ENCODE measurements at places on chromosomes 16 and 17. TPM values are rescaled to one million over a fixed set of nuclear protein-coding genes. Genes with fewer than 3 reads are reported as not detected.
A peak's percentile ranks its signal among the peaks of the same experiment; 100 is the strongest.

DNA sequence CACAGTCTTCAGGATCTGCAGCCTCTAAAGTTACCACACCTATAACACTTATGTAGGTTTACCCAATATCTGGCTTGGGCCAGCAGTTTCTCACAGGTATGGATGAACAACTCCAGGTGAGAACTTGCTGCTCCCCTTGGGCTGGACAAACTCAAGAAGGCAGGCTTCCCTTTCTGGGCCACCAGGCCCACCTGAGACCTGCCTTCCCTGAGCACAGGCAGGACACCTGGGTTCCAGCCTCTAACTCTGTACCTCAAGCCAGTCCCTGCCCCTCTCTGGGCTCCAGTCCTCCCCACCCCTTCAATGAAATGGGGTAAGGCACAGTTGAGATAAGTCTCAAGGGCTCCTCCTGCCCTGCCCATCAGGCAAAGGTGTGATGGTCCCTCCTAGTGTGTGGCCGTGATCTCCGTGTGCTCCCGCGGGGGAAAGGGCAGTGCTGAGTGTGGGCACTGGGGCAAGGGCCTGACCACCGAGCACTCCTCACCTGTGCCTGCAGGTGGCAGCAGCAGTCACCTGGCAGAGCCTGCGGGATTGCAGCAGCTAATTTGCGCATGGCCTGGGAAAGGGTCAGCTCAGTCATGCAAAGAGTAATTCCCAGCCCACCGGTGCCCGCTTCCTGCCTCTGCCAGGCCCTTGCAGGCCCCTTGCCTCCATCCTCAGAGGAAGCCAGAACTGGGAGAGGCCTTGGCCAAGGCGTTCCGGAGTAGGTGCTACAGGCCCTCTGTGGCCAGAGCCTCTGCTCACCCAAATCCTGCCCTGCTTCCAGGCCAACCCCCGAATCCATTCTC, 28.2 kb upstream of the ADGRG1 start:
- peak; percentile 51 for DNase-seq

HLF gene
- 5.3 TPM for total RNA-seq

- DNase-seq, result no peak
Measured at GRCh38 chr17:2366747-2367494, 29.6 kb downstream of the SGSM2 start.

WFDC1 gene
- total RNA-seq, result 0.52 TPM

GRCh38 chr17:8041249-8041928, 2.5 kb downstream of the ALOX15B start:
- peak; percentile 59 for DNase-seq

DNA sequence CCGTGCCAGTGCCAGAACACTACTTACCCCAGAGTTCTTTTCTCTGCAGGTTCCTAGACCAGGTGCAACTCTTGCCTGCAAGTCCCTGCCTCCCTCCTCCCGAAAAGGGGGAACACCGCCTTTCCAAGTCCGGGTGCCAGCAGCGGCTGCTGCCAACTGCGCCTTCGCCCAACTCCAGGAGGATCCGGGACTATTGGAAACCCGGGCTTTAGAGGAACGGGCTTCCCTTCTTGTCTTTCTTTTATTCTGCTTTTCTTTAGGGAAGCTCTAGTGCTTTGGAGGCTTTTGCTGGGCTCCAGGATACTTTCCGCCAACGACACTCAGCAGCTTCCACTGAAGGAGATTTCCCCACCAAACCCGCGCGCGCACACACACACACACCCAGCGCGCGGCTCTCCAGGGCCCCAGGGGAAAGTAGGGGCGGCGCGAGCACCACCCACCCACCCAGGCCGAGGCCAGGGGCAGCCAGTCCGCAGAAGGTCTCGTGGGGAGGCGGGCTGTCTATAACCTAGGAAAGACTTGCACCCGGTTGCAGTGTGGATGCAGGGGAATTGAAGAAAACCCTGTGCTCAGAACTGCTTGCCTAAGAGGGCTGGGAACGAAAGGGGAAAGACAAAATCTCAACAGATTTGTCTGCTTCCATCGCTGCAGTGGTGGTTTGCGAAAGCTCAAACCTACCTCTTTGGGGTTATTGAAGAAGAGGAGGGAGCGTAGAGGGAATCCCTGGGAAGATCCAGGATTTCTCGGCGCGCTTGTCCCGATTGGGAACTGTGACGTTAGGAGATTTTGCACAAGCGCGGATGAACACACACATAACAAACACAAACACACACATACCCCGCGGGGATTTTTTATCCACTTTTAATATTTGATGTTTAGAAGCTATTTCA, 977 bp upstream of the CA10 start:
- DNase-seq, result no peak

ADAP2 gene
- 1.2 TPM for total RNA-seq

DNA sequence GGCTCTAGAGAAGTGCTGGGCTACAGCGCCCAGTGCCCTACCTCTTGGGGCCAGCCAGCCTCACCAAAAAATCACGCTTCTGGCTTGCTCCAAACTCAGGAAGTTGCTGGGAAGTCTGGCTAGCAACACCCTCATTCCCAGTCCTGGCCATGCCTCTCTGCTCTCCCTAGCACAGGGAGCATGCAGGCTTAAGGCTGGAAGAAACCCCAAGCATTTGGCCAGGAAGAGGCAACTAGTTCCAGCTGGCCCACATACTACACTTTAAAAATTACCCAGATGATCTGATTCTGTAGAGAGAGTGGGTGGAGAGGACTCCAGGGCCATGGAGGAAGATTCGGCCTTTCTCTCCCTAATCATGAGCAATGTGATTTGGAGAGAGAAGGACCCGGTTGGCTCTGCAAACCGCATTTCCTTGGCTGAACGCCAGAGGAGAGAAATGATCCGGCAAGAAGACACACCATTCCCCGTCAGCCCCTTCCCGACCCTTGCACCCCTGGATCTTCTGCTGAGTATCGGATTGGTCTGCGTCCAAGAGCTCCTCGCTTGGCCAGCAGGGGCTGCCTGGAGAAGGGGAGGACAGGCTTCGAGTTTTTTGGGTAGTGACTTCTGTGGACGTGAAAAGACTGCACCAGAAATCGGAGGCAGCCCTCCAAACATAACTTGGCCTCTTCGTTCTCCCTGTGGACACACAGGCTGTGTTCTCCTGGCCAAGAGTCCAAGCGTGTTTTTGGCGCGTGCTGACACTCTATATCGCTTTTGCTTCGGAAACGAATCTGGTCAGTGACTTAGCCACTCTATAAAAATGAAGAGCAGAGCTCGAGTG, 406.3 kb downstream of the WWOX start:
- DNase-seq, result peak; percentile 7

KRT15 gene
- total RNA-seq, result 6.3 TPM

- peak; percentile 89 for DNase-seq
Measured at GRCh38 chr16:88782454-88783390, 2.3 kb downstream of the PIEZO1 start.

DNA sequence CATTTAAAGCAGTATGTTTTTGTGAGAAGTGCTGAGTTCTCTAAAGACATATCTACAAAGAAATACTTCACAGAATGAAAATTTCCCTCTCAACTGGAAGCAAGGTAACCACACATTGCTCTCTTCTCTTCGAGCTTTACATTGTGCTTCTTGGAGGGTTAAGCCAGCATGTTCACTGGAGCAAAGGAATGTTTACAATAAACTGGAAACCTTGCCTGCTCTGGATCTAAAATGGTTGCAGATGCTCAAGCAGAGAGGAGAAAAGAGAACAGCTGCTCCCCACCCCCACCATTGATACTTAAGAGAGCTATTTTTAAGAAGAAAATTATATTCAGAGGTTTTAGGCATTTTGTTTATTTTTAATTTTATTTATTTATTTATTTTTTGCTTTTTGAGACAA, 213.1 kb downstream of the CEP112 start:
- no peak for DNase-seq

DNA sequence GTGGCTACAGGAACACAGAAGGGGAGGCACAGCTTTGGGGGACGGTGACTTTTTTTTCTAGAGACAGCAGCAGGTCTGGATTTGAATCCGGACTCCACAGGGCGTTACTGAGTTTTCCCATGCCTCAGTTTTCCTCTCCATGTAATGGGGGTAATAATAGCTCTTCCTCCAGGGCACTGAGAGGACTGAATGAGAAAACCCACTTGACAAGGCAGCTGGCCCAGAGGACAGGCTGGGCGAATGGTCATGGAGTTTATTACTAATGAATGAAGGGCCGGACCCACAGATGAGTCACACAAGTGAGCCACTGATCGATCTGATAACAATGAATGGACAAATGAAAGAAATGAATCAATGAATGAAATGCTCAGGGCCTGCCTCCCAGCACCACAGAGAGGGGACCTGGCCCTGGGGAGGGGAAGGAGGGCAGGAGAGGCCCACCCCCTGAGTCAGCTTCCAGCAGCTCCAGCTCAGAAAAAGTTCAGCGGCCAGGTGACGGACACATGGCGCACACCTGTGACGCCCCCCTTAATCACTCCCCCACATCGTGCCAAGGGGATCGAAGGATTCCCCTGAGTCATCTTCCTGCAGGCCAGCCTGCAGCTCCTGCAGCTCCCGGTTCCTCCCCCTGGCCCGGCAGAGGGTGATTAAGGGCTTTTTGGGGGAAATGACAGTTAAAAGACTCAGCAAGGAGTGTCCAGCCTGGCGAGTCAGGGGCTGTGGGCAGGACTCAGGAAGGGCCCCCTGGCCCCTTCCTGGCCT, 54.3 kb downstream of the SOCS1 start:
- DNase-seq, result peak; percentile 95

TMEM92 gene
- 0.99 TPM for total RNA-seq

KRTAP9-4 gene
- not detected for total RNA-seq

- no peak for DNase-seq
Measured at GRCh38 chr16:27770271-27771196, 220.6 kb downstream of the KATNIP start.

DNA sequence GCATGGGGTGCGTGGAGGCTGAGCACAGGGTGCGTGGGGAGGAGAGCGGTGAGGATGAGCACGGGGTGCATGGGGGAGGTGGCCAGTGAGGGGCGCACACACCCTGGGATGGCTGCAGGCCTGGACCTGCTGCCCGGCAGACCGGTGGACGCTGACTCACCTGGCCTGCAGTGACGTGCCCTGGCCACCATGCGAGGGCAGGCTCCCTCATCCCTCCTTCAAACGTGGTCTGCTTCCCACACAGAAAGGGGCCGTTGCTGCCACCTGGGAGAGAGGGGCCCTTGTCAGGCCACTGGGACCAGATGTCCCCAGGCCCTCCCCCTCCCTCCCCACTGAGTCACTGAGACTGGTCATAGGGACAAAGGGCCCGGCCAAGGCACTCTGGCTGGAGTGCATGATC, 20.1 kb upstream of the APRT start:
- DNase-seq, result no peak

EME1 gene
- total RNA-seq, result 6.1 TPM

EXOC3L1 gene
- total RNA-seq, result 1.4 TPM

DNA sequence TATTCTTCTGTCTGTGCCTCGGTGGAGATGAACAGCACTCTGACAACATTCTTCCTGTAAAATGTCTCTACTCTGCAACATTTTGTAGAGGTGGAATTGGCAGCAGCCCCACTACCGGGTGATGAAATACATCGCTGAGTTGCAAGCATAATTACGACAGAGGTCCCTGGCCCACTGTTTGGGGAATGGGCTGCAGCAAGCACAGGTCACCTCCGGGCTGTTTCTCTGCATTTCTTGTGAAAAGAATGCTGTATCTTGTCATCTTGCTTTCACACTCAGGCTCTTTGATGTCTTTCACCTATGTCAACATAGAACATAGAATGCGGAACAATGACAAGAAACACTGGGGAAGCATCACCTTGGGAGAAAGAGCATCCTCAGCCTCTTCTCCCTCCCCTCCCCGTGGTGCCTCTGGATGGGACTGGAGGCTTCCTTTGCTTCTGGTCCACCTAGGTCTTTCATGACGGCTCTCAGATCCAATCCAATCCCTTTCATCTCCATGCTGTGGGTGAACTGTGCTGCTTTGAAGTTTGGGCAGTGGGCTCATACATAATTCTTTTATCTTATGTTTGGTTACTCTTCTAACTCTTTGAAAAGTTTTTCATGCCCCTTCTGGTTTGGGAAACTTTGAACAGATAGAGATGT, 265.0 kb downstream of the PHKB start:
- DNase-seq, result no peak

GRCh38 chr17:81126281-81127132, 38.8 kb upstream of the PVALEF start:
- DNase-seq, result no peak

USH1G gene
- total RNA-seq, result not detected

GRCh38 chr17:82134101-82134500, 36.1 kb upstream of the FASN start:
- DNase-seq, result no peak

PERCC1 gene
- total RNA-seq, result not detected

DNA sequence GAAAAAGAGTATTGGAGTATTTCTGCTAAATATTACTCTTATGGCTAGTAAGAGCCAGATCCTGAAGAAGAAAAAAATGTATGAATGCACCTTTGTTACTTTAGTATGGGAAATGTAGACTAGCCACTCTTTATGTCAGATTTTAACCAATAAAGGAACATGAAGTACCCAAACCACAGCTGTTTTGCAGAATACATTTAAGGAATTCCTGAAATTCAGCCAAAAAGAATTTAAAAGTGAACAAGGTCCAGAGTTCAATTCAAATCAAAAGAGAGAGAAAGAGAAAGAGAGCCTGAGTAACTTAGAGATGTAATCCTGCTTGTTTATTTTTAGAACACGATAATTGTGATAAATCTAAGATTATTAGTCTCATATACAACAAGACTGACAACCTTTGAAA, 1.2 kb downstream of the KCNJ16 start:
- no peak for DNase-seq

CYGB gene
- total RNA-seq, result not detected

MPV17L gene
- 0.44 TPM for total RNA-seq

DNA sequence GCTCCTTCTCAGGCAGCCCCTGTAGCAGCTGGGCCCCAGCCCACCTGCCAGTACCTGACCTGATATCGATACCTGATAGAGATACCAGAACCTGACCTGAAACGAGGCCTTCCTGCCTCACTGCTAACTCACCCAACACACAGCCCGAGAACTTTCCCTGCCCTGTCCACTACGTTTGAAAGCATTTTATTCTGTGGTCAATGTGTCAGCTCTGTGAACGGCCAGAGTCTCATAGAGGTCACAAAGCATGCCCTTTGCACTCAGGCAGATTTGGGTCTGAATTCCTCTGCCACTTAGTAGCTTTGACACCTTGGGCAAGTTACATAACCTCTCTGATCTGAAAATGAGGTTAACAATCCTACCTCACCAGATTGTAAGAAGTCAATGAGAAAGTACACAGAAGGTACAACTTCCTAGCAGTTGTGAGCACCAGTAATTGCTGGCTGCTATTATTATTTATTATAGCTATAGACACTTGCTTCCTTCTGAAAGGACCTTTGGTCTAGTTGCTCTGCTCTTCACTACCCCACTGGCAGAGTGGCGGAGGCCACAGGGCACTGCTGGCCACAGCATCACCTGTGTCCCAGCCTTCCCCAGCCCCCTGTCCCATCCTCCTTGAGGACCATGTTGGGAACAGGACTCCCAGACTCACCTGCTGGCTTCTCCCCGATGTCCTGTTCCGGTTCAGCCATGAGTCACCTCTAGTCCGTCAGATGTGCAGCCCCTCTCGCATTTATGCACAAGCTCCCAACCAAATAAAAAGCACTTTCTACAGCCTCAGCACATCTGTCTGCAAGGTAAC, 895 bp downstream of the ANKRD40CL start:
- DNase-seq, result peak; percentile 48

GRCh38 chr17:30318155-30318554, 15.7 kb downstream of the TMIGD1 start:
- peak; percentile 74 for DNase-seq

GRCh38 chr17:51120357-51120738, 320 bp downstream of the SPAG9 start:
- DNase-seq, result peak; percentile 45

Measured in M059J (cell line).